Germinal center (tissue), 1 donor: ENCODE measurements at places on chromosomes 4 and X.

- no peak for DNase-seq
Measured at GRCh38 chr4:139142980-139143379, 34.0 kb downstream of the ELF2 start.

DNA sequence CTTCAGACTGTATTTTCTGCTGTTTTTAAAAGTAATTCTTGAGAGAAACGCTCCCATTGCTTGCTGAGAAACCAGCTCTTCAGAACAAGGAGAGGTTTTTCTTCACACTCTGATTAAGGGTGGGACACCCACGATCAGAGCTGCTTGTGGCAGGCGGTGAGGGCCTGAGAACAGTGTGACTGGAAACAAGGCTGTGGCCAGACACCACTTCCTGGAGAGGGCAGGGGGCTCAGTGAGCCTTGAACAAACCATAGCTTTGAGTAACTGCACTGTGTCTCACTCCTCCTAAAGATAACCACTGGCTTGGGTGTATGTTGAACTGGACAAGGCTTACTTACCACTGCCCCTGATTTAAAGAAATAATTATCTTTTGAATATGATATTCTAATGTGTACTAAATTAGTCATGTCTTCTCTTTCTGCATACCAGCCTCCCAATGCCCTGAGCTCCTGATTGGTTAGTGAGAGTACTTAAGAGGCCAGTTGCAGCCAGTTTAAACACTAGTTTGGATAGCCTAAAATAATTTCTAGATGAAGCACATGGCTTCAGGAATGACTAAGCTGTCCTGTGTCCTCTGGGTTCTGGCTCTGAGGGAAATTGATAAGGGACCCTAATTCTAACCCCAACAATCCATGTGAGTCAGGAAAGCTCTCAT is 3.7 kb upstream of the GPR82 start:
- DNase-seq = peak; percentile 19

GRCh38 chr4:70818921-70819320 is 20.8 kb downstream of the GRSF1 start:
- no peak for DNase-seq

GRCh38 chr4:47577779-47578553 is 92.9 kb downstream of the ATP10D start:
- DNase-seq = no peak

DNA sequence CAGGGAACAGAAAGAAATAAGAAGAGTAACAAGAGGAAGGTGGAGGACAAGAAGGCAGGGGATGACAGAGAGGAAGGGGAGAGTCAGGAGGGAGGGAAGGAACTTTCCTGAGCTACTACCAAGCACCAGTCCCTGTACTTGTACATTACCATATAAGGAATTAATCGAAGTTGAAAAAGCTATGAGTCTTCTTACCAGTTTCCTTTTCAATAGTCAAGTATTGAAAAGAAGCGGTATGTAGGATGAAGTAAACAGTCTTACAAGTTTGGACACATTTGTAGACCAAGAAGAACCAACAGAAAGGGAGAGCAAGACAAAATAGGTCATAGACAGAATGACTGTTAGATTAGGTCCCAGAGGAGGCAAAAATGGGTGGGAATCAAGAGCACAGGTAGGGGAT is 629.7 kb upstream of the DIPK2B start:
- no peak for DNase-seq

DNA sequence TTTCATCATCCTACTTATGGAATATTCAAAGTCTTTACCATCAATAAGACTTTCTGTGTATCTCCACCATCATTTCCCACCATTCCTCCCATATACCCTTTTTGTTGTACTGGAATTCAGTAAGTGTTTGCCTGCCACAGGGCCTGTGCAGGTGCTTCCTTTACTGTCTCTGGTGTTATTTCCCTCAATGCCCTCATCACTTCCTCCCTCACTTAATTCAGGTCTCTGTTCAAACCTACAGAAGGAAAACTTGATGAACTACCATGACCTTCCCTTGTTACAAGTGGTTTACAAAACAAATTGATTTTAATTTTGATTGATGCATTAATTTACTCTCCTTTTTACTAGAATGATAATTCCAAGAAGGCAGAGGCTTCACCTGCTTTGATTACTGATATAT is 159.5 kb upstream of the FAT4 start:
- DNase-seq = no peak

DNA sequence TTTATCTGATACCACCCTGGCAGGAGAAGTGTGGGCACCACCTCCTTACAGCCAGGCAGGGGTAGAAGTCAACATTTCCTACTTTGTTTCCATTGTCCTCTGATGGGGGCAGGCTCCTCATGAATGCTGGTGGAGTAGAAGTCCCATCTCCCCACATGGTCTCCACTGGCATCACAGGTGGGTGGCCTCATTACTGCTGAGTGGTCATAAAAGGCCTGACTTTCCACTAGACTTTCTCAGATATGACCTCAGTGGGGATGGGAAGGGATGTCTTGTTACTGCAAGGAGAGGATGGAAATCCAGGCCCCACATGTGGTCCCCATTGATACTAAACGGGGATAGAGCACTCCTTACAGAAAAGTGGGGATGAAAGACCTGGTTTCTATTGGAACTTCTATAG is 18.6 kb upstream of the BMP2K start:
- no peak for DNase-seq

DNA sequence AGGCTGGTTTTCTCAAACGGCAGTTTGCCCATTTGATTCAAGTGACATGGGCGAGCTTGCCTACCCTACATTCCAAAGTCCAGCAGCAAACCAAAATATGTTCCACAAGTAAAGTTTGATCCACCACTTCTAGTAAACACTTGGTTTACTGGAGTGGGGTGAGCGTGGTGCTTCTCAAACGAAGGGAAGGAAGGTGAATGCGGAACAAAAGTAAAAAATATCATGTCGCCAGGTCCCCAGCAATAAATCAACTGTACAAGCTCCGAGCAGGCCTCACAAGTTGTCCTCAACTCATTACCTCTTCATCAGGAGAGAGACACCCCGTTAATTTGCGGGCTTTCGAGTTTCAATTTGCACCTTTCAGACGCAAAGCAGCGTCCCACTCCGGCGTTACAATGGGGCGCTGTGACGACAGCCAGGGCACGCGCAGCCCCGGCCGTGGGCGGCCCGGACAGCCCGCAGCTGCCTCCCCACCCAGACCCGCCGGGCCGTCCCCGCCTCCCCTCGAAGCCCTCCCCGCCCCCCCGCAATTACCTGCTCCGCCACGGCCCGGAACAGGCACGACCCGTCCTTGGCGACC is 1.0 kb downstream of the OTUD4 start:
- peak; percentile 78 for DNase-seq
